Activated T-helper 1 cell treated with anti-CD3 and anti-CD28 coated beads, Interleukin-2, amount 50 U/mL, for 16 hours (primary cell): ENCODE measurements at places on chromosomes 7 and 10.

DNA sequence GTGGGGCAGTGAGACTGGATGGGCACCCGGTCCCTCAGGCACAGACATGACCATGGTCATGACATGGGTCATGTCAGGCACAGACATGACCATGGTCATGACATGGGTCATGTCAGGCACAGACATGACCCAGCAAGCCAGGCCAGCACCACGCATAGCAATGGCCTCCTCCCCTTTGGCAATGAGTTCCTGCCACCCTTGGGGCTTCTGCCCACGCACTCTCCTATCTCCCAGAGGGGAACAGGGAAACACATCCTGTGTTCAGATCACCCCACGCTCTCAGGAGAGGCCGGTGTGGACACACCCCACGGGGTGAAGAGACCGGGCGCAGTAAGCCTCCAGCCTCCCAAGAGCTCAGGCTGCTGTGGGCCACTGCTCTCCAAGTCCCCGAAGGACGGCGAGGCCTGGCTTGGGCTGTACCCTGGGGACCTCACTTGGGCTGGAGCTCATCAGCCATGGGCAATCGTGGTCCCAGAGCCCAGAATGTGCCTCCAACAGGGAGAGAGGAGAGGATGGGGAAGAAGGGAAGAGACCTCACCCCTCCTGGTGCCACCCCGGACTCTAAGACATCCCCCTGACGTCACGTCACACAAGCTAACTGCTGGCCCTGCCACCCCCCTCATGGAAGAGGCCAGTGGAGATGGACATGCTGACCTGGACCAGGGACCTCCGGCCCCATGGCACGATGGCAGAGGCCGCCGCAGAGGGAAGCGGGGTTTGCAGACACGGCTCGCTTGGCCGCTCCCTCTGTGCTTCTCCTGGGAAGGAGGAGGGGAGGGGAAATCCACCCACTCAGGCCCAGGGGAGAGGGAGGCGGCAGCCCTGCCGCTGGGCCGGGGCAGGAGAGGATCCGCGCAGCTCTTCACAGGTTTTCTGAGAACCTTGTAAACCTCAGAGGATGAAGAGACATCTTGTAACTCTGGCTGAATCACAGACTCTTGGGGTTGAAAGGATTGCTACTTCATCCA is 269.6 kb downstream of the ELFN1 start:
- no peak for DNase-seq

DNA sequence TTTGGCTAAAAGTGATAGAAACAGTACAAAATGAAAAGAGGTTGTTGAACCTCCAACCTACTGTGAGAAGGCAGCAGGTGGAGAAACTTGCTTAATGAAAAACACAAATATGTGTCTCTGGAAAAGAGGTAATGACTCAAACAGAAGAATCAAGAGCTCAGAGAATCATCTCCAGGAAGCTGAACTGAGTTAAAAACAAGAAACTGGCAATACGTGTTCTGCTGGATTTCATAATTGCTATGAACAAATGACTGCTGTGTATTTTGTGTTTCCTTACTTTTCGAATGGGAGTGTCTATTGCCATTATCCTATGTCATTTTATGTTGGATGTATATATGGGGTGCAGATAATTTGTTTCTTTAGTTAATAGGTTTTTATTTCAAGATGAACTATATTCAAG is 401.1 kb downstream of the DGKB start:
- no peak for DNase-seq

DNA sequence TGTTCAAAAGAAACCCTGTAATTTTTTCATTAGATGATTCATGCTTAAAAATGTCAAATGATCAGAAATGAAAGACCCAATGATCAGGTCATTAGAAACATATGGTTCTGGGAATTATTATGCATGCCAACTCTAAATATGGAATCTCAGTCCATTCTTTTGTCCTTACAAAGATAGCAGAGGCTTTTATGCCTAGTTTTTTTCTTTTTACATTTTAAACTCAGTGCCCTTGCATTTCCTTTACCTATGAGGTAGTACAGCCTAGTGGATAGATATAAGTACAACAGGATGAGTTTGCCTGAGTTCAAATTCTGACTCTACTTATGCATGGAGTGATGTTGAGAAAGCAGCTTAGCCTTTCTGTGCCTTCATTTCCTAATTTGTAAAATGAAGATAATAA is 392.9 kb downstream of the SUGCT start:
- DNase-seq: no peak

DNA sequence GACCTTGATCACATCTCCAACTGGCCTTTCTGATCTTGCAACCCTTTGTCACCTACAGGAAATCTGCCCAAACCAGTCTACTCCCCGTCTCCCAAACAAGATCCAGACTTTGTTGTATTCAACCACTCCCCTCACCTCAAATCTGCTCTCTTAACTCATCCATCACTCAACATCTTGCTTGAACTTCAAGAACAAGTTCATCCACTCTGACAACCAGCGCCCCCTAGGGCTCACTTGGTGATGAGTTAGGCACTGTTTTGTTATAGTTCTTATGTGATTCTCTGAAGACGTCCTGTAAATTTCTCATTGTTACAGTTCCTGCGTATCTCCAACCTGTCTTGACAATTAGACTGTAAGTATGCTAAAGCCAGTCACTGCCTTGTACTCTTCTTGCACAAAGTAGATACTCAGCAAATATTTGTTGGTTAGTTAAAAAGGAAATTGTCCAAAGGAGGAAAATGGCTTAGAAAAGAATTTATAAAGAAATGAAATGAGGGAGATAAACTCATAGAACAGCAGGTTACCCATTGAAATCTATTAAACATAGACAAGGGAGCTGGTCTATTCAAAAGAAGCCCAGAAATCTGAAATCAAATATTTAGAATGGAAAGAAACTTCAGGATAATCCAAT is 5.3 kb downstream of the FRMD4A start:
- peak; percentile 6 for DNase-seq

- no peak for DNase-seq
These were observed 14.7 kb downstream of the SEC24C start for GRCh38 chr10:73758704-73759511.

GRCh38 chr7:33918438-33919143 is 13.3 kb downstream of the BMPER start:
- no peak for DNase-seq

GRCh38 chr10:78531088-78531487 is 497.4 kb downstream of the RPS24 start:
- no peak for DNase-seq

- DNase-seq: no peak
These were observed 29.9 kb downstream of the LIPJ start for GRCh38 chr10:88616250-88616977.

DNA sequence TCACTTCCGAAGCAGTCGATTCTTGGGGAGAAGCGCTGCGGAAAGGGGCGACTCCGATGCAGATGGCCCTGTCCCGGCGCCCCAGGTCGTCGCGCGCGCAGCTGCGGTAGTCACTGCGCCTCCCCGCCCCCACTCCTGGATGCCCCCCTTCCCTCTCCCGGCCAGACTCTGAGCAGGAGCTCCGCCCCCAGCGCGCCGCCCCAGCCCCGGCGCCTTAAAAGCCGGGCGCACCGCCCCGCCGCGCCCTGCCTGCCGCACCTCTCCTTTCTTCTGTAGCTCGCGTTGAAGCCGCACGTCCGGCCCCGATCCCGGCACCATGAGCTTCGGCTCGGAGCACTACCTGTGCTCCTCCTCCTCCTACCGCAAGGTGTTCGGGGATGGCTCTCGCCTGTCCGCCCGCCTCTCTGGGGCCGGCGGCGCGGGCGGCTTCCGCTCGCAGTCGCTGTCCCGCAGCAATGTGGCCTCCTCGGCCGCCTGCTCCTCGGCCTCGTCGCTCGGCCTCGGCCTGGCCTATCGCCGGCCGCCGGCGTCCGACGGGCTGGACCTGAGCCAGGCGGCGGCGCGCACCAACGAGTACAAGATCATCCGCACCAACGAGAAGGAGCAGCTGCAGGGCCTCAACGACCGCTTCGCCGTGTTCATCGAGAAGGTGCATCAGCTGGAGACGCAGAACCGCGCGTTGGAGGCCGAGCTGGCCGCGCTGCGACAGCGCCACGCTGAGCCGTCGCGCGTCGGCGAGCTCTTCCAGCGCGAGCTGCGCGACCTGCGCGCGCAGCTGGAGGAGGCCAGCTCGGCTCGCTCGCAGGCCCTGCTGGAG is at the start of gene INA:
Gene INA, plus strand, starts transcription at position 243 of the 817 bp plus-strand sequence. Its CDS starts 74 bp downstream, at position 317.
- no peak for DNase-seq

GRCh38 chr7:73622909-73623797 is 1.2 kb downstream of the MLXIPL start:
- DNase-seq: no peak

DNA sequence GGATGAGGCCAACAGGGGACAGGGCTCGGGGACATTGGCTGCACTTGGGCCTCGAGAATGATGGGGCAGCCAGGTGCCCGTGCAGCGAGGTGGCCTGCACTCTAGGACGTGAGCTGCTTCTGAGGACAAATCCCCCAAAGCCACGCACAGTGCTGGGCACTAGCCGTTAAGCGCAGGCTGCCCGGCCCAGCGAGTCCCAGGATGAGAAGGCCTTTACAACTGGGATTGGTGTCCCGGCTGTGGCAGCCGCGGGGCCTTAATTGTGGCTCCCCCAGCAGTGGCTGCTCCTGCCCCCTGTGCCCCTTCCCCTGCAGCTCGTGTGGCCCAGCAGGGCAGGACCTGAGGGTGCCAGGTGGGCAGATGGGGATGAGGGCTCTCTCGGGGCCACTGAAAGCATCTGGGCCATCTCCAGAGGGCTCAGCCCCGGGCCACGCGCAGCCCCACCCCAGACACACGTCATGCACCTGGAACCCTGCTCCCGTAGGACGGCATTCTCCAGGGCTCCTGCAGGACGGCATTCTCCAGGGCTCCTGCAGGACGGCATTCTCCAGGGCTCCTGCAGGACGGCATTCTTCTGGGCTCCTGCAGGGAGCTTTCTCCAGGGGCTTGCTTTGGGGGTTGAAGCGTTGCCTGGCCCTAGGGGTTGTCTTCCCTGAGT is 6.6 kb downstream of the PWWP2B start:
- no peak for DNase-seq

GRCh38 chr10:59227136-59227673 is 50.8 kb downstream of the PHYHIPL start:
- no peak for DNase-seq

GRCh38 chr10:26430641-26431163 is 7.4 kb upstream of the APBB1IP start:
- DNase-seq: no peak

- no peak for DNase-seq
These were observed 219.2 kb downstream of the C7orf25 start for GRCh38 chr7:42692621-42693020.

DNA sequence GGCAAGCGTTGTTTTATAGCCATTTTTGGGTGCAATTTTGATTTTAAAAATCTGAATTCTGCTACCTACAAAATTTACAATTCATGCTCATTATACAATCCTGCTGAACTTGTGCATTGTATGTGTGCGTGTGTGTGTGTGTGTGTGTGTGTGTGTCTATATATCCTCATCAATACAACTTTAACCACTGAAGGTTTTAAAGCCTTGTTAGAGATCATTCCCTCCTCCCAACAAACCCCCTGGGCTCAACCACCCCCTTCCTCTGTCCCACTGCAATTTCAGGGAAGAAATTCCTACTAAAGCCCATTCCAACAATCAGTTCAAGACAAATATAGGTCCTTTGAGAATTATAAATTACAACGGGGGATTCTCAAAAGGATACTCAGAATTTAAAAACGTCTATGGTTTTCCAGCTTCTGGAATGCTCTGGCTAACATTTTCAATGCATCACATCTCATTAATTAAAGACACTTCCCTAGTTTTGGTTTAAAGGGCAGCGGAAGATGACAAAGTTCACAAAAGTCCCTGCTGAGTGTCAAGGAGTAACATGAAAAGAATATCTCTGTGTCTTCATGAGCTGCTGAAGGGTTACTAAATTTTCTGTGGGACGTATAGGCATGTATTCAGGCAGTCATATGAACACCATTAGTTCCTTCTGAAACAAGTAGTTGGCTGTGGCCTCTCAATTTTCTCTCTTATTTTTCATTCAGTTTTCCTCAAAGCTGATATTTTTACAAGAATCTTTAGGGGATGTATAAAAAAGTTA is 889 bp upstream of the SEMA3A start:
- DNase-seq: no peak

- no peak for DNase-seq
These were observed 8.1 kb downstream of the SRGN start for GRCh38 chr10:69096045-69096444.

DNA sequence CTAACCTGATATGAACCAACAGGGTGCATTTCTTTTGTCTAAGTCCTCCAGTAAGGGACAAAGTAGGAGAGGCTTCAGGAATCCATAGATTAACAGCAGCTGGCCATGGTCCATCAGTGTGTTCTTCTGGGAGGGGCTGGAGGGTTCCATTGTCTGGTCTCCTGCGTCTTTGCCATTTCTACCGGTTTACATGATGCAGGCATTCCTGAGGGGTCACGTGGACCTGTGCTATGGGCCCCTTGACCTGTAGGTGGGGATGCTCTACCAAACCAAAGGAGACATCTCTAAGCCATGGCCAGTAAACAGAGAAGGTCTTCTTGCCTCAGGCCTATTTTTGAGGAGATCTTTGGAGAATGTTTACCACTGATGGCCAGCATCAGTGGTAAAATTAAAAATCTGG is 28.7 kb upstream of the HABP2 start:
- DNase-seq: no peak

DNA sequence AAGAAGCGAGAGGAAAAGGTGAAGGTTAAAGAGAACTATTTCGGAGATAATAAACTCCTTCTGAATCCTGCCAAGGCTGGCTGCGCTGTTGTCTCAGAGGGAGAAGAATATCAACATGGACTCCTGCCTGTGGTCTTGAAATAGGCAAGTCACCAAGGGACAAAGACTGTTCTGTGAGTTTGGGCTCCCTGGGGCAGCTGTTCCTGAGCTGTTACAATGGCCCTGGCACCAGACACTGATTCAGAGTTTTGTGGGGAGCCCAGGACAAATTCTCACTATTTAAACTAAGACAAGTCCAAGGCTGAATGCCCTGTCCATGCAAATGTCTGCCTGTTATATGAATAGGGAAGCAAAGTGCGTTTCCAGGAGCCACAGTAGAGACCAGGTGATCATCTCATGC is 81.4 kb downstream of the PRPF18 start:
- DNase-seq: no peak

GRCh38 chr7:55690-56248 is 136.6 kb upstream of the FAM20C start:
- DNase-seq: no peak

DNA sequence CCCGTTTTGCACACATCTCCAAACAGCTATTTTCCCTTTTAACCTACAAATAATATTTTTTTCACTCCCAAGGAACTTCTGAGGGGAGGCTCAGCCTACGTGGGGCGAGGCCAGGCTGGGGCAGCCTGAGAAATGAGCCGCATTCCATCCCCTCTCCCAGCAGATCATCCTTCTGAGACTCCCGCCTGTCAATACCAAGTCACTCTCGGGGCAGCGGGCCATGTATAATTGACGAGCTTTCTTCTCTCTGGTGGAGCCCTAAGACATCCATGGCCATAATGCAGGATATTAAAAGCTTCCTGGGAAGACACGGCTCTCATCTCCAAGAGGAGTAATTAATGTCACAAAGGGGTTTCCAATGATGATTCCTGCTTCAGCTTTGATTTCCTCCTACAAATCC is 37.8 kb upstream of the CHST15 start:
- DNase-seq: no peak
